Thoracic aorta (tissue), 2 donors: ENCODE measurements at places on chromosomes 6 and 20. TPM values are rescaled to one million over a fixed set of nuclear protein-coding genes. Genes with fewer than 3 reads are reported as not detected.

DNA sequence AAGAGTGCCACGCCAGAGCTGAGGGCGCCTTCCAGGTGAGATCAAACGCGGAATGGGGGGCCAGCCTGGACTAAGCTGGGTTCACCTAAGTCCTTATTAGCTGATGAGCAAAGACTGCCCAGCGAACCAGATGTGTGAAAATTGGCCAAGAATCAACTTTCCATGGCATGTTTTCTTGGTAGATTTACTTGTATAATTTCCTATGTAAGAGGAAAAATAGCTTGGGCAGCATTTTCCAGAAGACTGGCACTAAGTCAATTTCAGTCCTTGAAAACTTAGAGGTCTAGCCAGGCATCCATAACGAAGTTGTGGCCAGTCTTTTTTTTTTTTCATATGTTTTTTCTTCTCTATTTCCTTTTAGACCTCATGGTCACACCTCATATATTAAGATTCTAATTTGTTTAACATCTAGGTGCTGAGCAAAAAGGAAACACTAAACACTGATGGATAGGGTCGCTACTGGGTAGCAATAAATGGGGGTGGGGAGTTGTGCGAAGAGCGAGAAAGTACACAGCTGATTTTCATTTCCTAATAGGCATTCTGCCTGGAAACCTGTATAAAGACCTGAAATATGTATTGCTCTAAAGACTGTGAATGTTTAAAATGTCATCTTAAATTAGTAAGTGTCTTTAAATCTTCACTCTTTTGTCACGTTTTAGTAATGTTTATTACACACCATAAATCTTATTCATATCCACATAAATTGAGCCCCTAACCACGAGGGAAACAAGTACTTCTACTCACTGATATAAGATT lies 188.8 kb downstream of the CD83 start:
- no peaks in the 10 kb centered on the region for H3K4me1 ChIP-seq
- H3K4me3 ChIP-seq = no peak overlapping the region
- no peaks in the 10 kb centered on the region for H3K27me3 ChIP-seq
- H3K27ac ChIP-seq = no peak overlapping the region

DNA sequence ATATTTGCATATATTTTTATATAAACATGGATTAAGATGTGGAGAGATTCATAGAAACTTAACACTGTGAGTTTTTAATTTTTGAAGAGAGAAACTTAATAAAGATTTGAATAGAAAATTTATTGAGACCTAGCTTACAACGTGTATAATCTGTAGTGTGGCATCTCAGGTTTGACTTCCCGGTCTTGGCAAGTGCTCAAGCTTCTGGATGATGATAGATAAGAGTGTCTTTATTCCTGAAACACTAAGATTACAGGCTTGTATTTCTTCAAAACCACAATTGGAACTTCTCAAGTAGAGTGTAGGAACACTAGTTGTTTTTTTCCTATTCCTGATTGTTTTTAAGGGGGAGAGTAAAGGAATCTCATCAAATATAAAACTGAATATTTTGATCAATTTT lies 64.6 kb upstream of the NOTCH4 start:
- H3K27me3 ChIP-seq = no peaks in the 10 kb centered on the region
- no peak overlapping the region for H3K4me3 ChIP-seq
- no peak for DNase-seq
- H3K27ac ChIP-seq = no peak overlapping the region

- no peaks in the 10 kb centered on the region for H3K4me1 ChIP-seq
- no peaks in the 10 kb centered on the region for H3K36me3 ChIP-seq
- DNase-seq = no peak
- H3K4me3 ChIP-seq = no peak overlapping the region
- no peaks in the 10 kb centered on the region for H3K27me3 ChIP-seq
These were observed 862.7 kb upstream of the FLRT3 start for GRCh38 chr20:15200147-15200565.

DNA sequence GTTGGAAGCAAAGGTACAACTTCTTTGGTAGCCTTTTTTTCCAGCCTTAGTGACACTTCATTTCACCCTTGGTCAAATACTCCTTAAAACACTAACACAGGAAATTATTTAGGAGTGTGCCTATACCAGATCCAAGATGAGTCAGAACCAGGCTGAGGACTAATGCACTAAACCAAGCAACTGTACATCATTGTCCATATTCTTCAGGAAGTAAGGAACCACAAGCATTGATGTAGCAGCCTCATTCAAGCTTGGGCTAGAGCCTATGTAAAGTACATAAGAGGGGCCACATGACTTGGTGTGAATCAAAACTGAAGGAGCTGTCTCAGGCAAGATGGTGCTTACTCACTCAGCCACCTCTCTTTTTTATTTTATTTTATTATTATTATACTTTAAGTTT lies 20.7 kb upstream of the ADGB start:
- DNase-seq = no peak
- no peak overlapping the region for H3K27ac ChIP-seq
- no peaks in the 10 kb centered on the region for H3K4me1 ChIP-seq
- H3K27me3 ChIP-seq = no peaks in the 10 kb centered on the region

DNA sequence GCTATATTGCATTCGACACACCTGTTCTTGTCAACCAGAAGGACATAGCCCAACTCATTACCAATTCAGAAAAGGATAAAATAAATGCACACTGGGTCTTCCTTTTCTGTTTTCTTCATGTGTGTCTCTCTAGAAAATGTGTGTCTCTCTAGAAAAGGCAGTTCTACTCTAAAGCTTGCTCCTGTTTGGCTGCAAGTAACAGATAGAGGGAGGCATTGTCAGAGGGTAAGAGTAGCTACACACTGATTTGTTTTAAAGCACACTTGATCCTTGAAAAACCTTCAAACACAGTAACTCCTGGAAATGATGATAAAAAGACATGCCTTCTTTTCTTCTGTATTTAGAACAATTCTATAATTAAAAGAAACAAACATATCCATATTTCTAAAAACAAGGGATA lies 21.3 kb downstream of the GRM1 start:
- H3K4me1 ChIP-seq = no peaks in the 10 kb centered on the region
- H3K4me3 ChIP-seq = no peak overlapping the region
- no peak for DNase-seq
- H3K27ac ChIP-seq = no peak overlapping the region
- no peaks in the 10 kb centered on the region for H3K36me3 ChIP-seq

- no peaks in the 10 kb centered on the region for H3K36me3 ChIP-seq
- H3K27ac ChIP-seq = no peak overlapping the region
- no peaks in the 10 kb centered on the region for H3K27me3 ChIP-seq
- no peak for DNase-seq
- H3K4me3 ChIP-seq = no peak overlapping the region
- H3K4me1 ChIP-seq = no peaks in the 10 kb centered on the region
These were observed 105.9 kb downstream of the SLC35F1 start for GRCh38 chr6:118012944-118013343.

Gene RAET1E
- total RNA-seq = not detected

Gene FNDC11
- total RNA-seq = not detected
